ENCODE measurements at places on chromosomes 16 and 17.

DNA sequence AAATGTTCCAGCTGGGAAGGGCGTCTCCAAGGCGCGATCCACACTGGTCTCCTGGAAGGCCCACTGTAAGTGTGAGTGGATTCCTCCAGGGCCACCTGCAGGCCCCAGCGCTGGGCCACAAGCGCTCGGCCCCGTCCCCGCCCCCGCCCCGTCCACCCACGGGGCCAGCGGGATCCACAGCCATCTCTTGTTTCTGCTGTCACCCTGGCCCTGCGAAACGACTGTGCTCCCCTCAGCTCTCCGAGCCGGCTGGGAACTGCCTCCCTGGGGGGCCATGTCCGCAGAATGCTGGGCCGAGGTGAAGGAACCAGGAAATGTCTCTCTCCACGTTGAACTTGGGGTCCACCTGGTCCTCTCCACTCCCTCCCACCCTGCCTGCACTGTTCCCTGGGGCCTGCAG, 1955.2 kb downstream of the TP53TG3F start:
- no peak for DNase-seq

- no peak for DNase-seq
Observed at GRCh38 chr16:53599548-53599947, 96.5 kb upstream of the AKTIP start.

GRCh38 chr17:49823614-49824013, 24.3 kb downstream of the TAC4 start:
- no peak for DNase-seq

- no peak for DNase-seq
Observed at GRCh38 chr17:17381446-17382064, 78.4 kb downstream of the NT5M start.

DNA sequence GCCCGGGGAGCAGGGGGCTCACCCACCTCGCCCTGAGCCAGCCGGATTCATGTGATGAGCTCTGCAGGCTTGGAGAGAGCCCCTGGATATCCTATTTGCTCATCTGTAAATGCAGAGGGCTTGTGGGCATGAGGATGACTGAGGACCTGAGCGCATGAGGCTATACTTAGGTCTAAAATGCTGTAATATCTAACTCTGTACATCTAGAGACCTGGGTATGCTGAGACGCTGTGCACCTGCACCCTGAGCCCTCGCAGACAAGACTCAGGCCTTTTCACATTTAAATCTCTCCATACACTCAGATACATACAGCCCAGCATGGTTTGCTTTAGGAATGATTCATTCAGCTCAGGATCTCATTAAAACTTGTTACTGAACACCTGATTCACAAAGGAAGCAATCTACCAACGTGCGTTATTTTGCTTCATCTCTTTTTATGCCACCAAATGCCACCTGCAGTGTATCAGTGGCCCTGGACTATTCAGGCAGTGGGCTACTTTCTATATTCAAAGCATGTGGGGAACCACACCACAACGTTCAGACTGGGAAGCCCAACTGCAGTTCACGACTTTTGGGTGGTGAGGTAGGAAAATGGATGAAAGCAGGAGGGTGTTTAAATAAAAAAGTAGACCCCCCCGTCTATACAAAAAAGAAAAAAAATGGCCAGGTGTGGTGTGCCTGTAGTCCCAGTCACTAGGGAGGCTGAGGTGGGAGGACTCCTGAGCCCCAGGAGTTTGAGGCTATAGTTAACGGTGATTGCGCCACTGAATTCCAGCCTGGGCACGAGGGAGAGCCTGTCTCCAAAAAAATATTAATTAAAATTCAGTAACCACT, 12.0 kb downstream of the USP7 start:
- no peak for DNase-seq

DNA sequence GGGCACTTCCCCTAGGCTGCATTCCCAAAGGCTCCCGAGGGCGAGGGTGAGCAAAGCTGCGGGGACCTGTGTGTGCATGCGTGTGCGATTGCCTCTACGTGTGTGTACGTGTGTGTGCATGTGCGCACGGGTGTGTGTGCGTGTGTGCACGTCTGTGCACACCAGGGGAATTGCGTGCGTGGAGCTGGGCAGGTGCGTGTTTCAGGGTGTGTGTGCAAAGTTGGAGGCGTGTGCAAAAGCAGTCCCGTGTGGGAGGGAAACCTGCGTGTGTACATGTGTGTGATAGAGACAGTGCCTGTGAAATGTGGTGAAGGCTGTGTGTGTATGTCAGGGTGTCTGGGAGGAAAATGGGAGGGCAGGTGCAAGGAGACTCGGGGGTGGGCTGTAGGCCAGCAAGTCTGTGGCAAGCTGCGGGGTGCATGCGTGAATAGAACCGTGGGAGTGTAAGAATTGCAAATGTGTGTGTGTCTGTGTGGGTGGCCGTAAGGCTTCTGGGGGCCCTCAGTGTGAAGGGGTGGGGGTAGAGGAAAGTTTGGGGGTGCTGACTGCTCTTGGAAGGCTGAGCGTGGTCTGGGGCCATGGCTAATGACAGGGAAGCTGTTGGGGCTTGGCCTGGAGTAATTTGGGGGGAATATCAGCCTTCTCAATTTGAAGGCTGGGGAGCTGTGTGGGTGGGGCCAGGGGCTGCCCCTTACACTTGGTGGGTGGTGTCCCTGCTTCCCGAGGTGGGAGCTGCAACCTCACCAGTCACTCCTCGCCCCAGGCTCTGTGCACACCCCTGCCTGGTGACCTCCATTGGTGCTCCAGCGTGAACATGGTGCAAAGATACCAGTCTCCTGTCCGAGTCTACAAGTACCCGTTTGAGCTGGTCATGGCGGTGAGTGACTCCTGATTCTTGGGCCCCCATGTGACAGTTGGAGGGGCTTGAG, 644 bp downstream of the SEC14L5 start:
- DNase-seq: no peak

DNA sequence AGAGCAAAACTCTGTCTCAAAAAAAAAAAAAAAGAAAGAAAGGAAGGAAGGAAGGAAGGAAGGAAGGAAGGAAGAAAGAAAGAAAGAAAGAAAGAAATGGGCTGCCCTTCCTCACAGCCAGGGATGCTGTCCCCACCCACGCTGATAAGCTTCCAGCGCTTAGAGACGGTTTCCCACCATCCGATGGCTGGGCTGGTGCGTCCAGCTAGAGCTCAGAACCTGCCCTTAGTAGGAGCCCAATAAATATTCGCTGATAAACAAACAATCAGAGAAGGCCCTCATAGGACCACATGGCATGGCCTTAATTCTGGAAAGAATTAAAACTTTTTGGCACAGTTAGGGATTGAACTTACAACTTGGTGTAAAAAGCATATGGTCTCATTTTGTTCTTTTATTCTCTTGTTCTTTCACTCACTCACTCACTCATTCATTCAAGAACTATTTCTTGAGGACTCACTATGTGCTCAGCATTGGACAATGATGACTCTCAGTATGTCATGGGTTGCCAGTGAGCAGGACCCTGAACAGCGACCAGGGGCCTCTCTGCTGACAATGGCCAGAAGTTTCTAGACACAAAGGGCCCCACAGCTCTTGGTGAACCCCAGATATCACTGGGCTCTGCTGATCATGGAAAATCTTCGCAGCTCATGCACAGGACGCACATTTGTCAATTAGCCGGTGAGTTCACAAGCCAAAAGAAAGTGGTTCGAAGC, 32.5 kb upstream of the TNRC6C start:
- DNase-seq: no peak

- no peak for DNase-seq
Observed at GRCh38 chr16:69064124-69064763, 41.2 kb upstream of the HAS3 start.

DNA sequence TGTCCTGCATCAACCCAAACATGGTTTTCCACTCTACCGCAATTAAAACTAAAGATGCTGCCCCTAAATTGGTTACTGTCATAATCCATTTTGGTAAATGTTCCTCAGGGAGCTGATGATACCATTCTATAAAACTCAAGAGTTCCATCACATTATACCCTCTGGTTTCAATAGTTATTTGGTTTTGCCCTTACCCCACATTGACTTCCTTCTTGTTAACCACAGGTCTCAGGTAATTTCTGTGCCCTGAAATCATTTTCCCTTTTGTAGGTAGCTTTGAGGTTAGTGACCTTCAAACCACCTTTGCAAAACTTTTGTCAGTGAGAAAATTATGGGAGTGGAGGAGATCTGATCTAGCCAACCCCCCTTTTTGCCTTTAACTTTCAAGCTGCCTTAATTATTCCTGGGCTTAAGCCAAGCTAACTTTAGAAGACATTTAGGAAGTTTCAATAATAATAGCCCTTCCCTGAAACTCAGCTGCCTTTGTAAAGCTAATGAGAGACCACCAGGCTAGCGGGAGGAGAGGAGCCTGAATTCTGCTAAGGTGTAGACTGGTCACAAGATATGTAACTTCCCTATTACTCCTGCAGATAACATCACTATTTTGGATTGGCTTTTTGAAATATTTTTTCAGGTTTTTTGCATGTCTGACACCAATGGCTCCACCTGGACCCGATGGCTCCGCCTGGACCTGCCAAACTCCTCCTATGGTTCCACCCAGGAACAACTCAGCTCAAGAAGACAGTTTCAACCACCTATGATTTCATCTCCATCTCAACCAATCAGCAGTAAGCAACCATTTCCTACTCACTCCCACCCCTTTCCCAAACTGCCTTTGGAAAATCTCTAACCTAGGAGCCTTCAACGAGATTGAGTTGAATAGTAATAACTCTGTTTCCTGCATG, 224.9 kb downstream of the HS3ST3B1 start:
- DNase-seq: peak; percentile 34

- DNase-seq: no peak
Observed at GRCh38 chr16:84829168-84829965, 9.6 kb downstream of the CRISPLD2 start.

- no peak for DNase-seq
Observed at GRCh38 chr17:61394630-61395408, 4.8 kb upstream of the TBX2 start.

DNA sequence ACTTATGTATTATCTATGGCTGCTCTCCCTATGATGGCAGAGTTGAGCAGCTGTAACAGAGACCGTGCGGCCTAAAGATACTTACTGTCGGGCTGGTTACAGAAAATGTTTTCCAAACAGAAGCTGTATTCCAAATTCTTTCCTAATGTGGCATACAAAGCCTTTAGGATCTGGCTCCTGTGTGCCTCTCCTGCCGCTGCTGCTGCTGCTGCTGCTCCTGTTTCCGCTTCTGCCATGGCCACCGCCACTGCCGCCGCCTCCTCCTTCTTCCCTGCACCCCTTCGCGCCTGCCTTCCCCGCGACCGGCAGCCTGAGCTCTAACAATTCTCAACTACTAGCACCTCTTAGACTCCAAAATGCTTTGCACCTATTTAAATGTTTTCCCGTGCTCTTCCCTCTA, 263.9 kb upstream of the TBX2 start:
- DNase-seq: no peak

All from common myeloid progenitor, CD34-positive (primary cell).